ENCODE measurements at places on chromosomes 12 and 14.

DNA sequence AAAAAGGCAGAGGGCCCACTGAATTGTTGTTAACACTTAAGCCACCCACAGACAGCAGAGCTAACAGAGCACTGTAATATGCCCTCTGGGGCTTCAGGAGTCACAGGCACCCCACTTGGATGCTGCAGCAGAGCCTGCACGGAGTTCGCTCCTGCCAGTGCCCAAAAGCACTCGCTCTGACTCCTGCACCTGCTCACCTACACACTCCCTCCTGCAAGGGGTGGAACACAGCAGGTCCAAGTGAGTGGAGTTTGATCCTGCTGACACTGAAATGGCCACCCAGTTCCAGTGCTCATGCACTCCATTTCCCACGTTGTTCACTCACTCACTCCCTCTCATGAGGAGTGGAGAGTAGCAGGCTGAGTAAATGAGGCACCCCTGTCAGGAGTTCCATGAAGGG is 68.8 kb downstream of the OSBPL8 start:
- DNase-seq: no peak

DNA sequence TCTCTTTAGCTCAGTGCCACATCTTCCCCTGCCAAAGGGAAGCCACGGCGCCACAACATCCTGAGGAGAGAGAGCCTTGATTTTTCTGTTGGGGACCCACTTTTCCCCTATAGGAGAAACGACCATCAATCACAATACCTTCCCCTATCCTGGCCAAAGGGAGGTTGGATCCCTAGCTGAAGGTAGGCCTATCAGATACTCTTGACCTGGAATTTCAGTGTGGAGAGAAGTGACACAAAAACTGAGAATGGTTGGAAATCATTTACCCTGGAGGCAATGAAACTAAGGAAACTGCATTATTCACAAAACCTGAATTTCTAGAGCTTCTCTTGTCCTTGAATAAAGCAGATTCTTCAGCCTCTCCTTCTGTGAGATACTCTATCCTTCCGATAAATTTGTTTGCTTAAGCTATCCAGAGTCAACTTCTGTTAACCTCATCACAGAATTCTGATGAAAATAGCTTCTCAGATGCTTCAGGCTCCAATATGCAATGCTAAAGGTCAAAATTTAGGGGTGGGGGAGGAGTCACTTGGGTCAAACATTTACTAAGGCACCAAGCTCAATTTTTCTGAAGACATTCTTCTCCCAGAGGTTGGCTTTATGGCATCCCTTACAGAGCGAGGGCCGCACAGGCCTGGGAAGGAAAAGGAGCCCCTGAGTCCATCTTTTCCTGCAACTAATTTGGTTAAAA is 27.0 kb upstream of the DUSP6 start:
- no peak for DNase-seq

DNA sequence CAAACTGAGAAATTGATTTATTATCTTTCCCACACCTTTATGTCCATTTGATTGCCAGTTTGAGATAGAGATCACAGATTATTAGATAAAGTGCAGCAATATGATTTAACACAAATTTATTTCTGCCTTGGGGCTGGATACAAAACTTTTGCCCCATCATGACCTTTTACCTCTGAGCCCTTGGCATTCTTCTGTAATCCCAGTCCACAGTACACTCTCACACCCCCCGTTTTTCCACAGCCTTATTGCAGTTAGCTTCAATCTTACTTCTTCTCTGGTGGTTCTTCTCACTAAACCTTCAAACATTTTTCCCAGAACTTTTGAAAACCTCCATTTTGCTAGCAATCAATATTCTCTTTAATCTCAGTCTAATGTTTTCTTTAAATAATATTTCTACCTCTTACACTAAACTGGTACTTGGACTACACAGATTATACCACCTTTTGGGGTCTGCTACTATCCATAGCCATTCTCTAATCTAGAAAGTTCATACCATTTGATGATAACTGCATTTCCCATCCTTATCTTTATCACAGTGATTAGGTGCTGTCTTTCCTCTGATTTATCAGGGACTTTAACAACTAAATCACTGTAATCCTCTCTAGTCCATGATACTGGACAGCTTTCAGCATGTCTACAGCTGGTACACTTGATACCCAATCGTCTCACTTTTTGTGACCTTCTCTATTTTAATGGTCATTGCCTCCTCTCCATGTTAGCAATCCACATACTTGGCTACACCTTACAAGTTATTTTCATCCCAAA is 186.7 kb upstream of the PDE3A start:
- DNase-seq: no peak

DNA sequence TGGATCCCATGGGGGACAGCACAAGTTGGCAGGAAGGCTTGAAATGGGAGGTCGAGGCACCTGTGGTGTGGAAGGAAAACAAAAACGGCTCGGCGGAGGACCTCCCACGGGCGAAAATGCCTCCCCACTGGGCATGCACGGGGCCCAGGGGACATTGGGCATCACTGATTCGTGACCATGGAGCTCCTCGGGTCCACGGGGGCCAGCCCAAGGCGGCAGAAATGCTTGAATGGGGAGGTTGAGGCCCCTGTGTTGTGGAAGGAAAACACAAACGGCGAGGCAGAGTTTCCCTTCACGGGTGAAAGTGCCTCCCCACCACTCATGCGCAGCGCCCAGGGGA is 376.0 kb downstream of the ALG10 start:
- no peak for DNase-seq

GRCh38 chr14:46581036-46581671 is 70.4 kb downstream of the RPL10L start:
- DNase-seq: peak; percentile 73

- no peak for DNase-seq
Observed at GRCh38 chr12:103816663-103817062, 24.4 kb downstream of the NT5DC3 start.

- DNase-seq: peak; percentile 71
Observed at GRCh38 chr12:5003025-5003666, 40.5 kb upstream of the KCNA5 start.

DNA sequence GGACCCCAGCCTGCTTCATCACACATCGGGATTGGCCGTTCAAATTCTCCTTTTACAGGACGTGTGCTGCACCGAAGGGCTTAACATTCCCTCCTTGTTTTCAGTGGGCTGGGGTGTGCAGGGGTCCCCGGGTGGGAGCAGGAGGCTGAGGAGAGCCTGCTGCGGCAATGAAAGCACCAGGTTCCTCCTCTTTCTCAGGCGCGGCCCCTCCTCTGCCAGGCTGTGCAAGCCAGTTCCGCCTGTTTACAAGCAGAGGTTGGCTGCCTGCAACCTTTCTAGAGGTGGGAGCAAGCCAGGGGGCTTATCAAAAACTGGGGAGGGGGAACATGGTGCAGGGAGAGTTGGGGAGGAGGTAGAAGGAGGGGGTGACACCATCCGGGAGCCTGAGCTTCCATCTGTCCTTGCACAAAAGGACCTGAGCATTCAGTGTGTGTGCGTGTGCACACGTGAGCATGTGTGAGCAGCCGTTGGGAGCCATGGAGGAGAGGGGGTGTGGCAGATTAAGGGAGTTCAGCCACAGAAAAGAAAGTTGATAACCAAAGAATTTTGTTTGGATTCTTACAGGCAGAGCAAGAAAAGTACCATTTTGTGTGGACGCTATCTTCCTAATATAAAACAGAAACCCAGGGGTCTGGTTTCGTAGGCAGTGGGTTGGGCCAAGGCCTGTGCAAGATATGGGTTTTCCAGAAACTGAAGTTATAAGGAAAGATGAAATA is 108.8 kb upstream of the RFLNA start:
- no peak for DNase-seq

GRCh38 chr14:95388699-95389098 is 69.0 kb upstream of the CLMN start:
- peak; percentile 28 for DNase-seq

DNA sequence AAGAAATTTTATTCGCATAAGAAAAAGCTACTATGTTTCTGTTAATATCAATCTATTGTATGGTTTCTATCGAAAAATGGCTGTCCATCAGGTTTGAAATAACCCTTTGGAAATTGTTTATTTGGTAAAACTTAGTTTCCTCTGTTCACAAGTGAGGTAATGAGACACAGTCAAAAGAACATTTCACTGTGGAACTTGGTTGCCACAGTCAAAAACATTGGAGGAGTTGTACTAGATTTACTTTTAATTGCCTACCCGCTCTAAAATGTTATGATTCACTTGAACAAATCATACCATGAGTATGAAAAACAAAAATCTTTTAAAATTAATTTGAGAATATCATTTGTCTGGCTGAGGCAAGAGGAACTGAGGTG is 46.5 kb downstream of the ITPR2 start:
- DNase-seq: no peak

- DNase-seq: no peak
Observed at GRCh38 chr14:56892959-56893358, 82.7 kb upstream of the OTX2 start.

DNA sequence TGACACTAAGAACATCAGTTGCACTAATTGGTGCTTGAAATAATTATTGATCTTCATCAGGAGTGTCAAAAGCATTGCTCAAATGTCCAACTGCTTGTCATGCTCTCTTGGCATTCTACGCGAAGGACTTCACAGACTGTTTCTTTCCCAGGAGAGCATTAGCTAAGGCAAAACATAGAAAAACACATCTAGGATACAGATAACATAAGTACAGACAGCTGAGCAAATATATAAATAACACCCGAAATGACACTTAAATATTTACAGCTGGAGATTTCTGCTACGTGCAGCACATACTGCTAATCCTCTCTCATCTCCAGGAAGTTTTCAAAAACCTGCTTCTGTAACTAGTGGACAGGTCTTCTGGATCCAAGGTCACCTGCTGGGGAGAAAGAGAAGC is 120.0 kb upstream of the PRMT8 start:
- DNase-seq: no peak
